ENCODE measurements at places on chromosomes 11 and 22.

DNA sequence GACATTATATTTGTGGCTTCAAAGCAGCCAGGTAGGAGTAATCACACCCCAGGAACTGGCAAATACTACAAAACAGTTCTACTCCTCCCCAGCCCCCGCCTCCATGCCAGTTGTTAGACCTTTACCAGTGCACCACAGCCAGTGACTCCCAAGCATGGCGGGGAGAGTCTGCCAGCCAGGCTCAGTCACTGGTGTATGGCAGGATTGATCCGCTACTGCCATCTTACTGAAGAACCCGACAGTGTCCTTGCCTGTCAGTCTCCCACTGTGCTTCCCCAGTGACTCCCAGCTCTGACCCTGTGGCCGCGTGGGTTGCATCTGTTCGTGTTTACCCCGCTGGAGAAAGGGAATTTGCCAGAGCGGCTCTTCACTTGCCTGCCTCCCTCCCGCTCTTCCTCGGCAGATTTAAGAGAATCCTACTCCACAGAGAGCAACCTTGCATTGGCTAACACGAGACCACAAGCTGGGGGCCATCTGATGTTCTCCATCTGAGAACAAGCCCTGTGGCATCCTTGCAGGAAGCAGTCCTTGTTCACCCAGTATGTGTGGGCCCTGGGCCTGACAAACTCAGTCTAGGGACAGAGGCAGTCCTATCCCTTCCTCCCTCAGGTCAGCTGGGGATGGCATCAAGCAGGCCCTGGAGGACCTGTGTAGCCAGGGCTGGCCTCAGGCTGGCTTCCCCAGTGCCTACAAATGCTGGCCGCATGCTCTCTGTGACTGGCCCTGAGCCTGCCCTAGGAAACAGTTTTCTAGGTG, 33.1 kb downstream of the GNAZ start:
- DNase-seq, result no peak

GRCh38 chr11:109426442-109427240, 4.7 kb downstream of the C11orf87 start:
- no peak for DNase-seq

GRCh38 chr11:10366568-10367331, 61.9 kb downstream of the ADM start:
- DNase-seq, result peak; percentile 4

DNA sequence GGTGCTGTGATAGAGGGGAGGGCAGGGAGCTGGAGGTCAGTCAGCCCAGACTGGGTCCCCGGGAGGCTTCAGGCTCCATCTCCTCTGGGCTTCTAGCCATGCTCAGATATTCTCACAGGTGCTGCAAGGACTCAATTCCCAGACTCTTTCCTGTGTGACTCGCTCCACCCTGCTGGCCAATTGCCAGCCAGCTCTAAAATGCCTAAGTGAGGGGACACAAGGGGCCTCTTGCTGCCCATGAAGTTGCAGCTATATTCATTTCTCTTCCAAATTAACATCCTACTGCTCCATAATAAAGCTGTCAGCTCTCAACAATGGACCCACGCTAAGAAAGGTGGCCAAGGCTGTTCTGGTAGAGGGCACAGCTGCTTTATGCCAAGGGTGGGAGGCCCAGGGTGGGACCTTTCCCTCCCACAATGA, 101.5 kb downstream of the PLEKHA7 start:
- no peak for DNase-seq

DNA sequence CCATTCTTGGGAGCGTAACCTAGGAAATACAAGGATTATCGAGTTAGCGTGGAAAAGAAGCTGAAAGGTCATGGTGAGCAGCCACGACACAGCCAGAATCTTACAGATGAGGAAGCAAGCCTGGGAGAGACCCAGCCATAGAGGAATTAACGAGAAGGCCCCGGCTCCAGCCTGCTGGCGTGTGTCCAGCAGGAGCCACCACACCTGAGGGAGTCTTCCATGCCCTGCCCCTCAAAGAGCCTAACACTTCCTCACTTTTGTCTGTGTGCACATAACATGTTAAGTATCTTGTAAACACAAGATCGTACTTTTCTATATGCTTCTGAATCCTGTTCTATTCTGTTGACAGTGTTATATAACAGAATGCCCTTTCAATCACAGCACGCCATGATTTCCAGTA, 18.1 kb downstream of the CECR2 start:
- no peak for DNase-seq
